ENCODE measurements at places on chromosomes 16 and 17.

DNA sequence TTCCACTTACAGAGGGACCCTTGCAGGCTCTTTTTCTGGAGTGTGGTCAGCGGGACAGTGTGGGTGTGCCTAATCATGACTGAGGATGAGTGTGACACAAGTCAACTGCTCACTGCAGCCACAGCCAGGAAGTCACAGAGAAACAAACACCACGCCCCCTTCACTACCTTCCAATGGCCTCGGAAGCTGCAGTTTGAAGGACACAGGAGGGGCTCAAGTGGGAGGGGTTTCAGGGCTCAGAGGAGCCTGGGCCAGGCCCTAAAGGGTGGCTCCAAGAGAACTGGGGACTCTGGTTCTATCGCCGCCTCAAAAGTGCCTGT lies 116.2 kb upstream of the SDK2 start:
- DNase-seq: no peak

DNA sequence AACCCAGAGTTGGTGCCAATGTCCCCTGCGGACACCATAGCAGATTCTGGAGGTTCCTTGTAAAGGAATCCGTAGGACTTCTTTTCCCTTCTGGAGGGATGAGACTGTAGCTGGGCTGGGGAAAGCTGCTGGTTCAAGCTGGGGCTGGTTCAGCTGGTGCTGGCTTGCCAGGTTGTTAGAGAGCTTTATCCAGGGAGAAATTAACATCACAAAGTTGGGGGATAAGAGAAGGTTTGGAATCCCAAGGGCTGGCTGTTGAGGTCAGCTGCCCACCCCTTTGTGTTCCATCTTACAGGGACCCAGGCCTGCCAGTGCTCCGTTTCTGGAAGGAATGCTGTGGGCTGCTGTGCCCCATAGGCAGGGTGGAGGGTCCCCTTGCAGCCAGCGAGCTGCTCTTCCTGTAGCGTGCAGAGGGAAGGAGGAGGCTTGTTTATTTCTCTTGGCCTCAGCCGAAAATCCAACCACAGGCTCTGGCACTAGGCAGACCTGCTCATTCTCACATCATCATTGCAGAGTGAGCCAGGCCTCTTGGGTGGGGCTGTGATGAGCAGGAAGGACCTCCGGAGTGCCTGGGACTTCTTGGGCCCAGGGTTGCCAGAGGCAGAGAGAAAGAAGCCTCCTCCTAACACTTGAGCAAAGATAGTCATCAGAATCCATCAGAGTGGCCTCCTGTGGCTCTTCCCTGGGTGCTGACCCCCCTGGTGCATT lies 251.1 kb downstream of the SEC14L1 start:
- no peak for DNase-seq

GRCh38 chr17:83144421-83145357 lies 65.3 kb downstream of the METRNL start:
- DNase-seq: no peak

DNA sequence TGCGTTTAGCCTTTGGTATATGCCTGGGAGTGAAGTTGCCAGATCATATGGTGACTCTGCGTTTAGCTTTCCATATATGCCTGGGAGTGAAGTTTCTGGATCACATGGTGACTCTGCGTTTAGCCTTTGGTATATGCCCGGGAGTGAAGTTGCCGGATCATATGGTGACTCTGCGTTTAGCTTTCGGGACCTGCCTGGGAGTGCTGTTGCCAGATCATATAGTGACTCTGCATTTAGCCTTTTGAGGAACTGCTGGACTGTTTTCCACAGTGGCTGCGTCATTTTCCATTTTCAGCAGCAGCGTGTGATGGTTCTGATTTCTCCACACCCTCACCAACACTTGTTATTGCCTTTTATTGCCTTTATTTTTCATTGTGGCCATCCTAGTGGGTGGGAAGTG lies 73.0 kb downstream of the OR1D5 start:
- DNase-seq: no peak

DNA sequence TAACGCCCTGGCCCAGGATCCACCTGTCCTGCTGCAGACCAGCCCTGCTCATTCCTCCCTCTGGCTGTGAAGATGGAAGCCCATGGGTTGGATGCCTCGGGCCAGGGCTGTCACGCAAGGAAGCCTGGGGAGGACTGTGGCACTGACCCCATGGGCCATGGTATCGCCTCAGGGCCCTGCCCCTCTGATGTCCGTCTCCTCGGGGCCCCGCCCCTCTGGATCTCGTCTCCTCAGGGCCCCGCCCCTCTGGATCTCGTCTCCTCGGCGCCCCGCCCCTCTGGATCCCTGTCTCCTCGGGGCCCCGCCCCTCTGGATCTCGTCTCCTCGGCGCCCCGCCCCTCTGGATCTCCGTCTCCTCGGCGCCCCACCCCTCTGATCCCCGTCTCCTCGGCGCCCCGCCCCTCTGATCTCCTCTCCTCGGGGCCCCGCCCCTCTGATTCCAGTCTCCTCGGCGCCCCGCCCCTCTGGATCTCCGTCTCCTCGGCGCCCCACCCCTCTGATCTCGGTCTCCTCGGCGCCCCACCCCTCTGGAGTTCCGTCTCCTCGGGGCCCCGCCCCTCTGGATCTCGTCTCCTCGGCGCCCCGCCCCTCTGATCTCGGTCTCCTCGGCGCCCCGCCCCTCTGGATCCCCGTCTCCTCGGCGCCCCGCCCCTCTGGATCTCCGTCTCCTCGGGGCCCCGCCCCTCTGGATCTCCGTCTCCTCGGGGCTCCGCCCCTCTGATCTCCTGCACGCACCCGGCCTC lies 24.0 kb downstream of the METRNL start:
- DNase-seq: peak; percentile 61

DNA sequence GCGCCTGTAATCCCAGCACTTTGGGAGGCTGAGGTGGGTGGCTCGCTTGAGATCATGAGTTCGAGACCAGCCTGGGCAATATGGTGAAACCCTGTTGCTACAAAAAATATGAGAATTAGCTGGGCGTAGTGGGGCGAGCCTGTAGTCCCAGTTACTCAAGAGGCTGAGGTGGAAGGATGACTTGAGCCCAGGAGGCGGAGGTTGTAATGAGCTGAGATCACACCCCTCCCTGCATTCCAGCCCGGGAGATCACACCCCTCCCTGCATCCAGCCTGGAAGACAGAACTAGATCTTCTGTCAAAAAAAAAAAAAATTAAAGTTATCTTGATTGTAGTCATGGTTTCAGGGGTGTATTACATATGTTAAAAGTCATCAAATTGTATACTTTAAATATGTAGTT lies 26.8 kb upstream of the GLG1 start:
- DNase-seq: no peak

GRCh38 chr16:81293909-81294802 lies 20.6 kb upstream of the GAN start:
- DNase-seq: no peak

DNA sequence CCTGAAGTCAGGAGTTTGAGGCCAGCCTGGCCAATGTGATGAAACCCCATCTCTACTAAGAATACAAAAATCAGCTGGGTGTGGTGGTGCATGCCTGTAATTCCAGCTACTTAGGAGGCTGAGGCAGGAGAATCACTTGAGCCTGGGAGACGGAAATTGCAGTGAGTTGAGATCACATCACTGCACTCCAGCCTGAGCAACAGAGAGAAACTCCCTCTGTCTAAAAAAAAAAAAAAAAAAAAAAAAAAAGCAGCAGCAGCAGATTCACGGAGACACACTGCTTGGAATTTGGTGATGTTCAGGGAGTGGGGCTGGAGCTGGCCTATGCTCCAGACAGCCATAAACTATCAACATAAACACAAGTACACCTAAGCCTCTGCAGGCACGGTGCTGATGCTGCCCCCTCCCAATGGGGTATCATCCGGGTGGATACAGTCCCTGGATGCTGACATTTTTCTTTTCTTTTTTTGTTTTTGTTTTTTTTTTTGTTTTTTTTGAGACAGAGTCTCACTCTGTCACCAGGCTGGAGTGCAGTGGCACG lies 39.6 kb upstream of the RHOT1 start:
- no peak for DNase-seq

GRCh38 chr17:75774991-75775668 lies 9.5 kb upstream of the UNK start:
- no peak for DNase-seq

- no peak for DNase-seq
Observed at GRCh38 chr17:29004081-29004692, 1.6 kb downstream of the SEZ6 start.

DNA sequence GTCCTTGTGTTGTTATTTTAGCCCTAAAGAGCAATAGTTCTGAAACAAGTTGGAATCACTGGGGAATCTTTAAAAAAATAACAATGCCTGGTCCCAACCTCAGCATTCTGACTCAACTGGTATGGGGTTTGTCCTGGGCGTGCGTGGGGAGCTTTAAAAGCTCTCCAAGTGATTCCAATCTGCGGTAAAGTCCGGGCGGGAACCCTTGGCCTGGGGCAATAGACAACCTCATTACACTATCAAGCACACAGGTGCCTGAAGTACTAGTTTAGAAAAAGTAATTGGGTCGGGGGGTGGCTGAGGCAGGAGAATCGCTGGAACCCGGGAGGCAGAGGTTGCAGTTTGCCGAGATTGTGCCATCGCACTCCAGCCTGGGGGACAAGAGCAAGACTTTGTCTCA lies 4.4 kb downstream of the STX8 start:
- DNase-seq: no peak

- DNase-seq: no peak
Observed at GRCh38 chr17:28370744-28371103, 617 bp upstream of the VTN start.
